ENCODE measurements at places on chromosomes 2 and 18. TPM values are rescaled to one million over a fixed set of nuclear protein-coding genes. Genes with fewer than 3 reads are reported as not detected.

The SCN9A gene
- polyA plus RNA-seq: 0.99 TPM

The IL36G gene
- 1.7 TPM for polyA plus RNA-seq

- no peak for DNase-seq
These were observed 8.7 kb downstream of the GYPC start for GRCh38 chr2:126664639-126665038.

DNA sequence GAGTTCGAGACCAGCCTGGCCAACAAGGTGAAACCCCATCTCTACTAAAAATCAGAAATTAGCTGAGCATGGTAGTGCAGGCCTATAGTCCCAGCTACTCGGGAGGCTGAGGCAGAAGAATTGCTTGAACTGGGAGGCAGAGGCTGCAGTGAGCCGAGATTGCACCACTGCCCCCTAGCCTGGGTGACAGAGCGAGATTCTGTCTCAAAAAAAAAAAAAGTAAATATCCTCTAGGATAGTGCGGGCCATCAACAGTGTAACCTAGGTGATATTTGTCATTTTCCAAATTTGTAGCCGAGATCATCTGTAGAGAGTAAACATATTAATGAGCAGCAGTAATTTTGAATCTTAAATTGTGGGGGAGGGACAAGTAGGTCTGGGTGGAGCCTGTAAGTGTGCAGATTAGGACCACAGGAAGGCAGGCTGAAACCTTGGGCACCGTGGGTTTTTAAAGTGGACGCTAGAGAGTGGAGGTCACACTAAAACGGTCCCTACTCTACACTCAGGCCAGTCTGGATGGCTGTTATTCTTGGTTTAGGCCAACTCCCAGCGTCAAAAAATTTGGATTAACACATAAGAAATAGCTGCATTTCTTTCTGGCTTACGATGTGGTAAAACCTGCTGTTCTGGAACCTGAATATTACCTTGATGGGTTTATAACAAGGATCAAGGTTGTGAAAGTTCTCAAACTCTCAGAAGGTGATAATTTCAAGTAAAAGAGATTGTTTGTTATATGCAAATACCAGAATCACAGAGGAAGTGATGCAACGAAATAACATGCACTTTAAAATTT lies 22.7 kb upstream of the TET3 start:
- DNase-seq: no peak

GRCh38 chr2:74671479-74671878 lies 17.4 kb downstream of the SEMA4F start:
- DNase-seq: no peak

- no peak for DNase-seq
These were observed 44.3 kb upstream of the NEUROD1 start for GRCh38 chr2:181724662-181725061.

DNA sequence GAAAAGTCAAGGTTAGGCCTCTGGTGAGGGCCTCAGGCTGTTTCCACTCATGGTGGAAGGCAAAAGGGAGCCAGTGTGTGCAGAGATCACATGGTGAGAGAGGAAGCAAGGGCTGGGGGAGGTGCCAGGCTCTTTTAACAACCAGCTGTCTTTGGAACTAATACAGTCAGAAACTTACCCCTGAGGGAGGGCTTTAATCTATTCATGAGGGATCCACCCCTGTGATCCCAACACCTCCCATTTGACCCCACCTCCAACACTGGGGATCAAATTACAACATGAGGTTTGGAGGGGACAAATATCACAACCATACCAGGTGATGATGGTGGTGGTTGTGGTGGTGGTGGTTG lies 10.9 kb downstream of the POLI start:
- DNase-seq: peak; percentile 60

GRCh38 chr2:30649278-30649677 lies 158.0 kb downstream of the CAPN13 start:
- DNase-seq: no peak

GRCh38 chr18:47512056-47512455 lies 260.6 kb upstream of the SKOR2 start:
- no peak for DNase-seq

GRCh38 chr2:152510621-152511020 lies 175.6 kb downstream of the FMNL2 start:
- no peak for DNase-seq

- no peak for DNase-seq
These were observed 4.7 kb downstream of the PHLPP1 start for GRCh38 chr18:62720048-62720447.
